Karpas-422 (cell line): ENCODE measurements at places on chromosomes 7 and 10.

DNA sequence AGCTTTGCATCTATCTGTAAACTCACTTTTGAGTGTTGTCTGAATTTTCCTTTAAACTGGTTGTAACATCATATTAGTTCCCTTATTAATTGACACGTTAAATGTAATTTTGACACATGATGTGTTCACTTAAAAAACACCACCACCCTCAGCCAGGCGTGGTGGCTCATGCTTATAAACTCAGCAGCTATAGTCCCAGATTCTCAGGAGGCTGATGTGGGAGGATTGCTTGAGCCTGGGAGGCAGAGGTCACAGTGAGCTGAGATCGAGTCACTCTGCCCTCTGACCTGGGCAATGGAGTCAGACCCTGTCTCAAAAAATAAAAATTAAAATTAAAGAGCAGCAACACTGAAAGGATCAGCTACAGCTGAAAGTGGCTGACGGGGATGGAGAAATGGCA is 60.0 kb upstream of the CYTH3 start:
- no peak for DNase-seq

DNA sequence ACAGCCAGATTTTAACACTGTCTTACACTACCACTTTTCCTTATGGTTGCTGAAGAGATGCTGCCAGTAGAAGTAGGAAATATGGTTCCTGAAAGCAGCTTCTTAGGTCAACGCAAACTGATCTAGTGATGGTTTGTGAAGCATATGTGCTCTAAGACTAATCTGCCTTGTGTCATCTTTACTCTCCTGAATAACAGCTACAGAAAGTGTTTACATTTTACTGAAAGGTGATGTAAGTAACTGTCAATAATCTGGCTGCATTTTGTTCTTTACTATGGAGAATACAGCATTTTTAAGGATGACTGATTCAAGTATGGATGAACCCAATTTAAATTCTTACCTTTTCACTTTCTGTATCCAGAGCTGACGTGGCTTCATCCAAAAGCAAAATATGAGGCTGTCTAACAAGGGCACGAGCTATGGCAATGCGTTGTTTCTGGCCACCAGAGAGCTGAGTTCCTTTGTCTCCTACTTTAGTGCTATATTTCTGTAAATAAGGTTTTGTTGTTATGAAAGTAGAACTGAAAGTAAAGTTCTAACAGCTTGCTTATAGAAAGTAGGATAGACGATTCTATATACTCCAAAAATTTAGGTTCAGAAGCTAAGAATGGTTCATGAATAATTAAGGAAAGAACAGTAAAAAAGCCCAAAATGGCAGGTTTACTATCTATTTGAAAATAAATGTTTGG is 30.2 kb upstream of the ABCB4 start:
- DNase-seq: no peak

GRCh38 chr7:37546677-37547076 is 98.0 kb upstream of the ELMO1 start:
- no peak for DNase-seq

- no peak for DNase-seq
Measured at GRCh38 chr10:5656737-5657579, 9.4 kb downstream of the ASB13 start.

GRCh38 chr7:141691540-141691939 is 10.4 kb downstream of the DENND11 start:
- DNase-seq: no peak

GRCh38 chr10:48365668-48366067 is 59.2 kb downstream of the MAPK8 start:
- no peak for DNase-seq

DNA sequence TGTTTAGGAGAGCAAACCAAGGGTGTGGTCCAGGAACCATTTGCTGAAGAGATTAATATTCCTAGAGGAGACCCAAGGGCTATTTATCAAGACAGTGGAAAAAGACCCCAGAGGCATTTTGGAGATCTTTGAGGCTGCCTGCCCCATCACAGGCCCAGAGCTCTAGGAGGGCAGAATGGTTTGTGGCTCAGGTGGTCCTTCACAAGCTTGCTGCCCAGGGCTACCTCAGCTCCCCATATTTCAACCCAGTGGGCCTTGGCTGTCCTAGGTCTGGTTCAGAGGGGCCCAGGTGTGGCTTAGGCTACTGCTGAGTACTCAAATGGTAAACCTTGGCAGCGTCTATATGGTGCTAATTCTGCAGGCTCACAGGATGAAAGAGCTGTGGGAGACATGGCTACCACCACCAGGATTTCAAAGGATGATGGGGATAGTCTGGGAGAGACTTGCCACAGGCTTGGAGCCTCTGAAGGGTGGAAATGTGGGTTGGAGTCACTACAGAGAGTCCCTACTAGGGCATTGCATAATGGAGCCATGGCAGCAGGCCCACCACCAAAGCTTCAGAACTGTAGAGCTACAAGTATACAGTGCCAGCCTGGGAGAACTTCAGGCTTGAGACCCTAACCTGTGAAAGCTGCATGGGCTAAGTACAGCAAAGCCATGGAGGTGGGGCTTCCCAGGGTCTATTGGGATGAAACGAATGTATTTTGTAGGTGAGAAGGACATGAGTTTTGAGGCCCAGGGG is 24.3 kb downstream of the PTEN start:
- no peak for DNase-seq
